Regular cardiac myocyte (primary cell): ENCODE measurements at places on chromosomes 2 and 18. TPM values are rescaled to one million over a fixed set of nuclear protein-coding genes. Genes with fewer than 3 reads are reported as not detected.

The SF3B1 gene
- 152 and 211 TPM in 2 replicates for total RNA-seq

The TLK1 gene
- 12.8 and 17.8 TPM in 2 replicates for total RNA-seq

The FN1 gene
- total RNA-seq: 5,379 and 12,823 TPM in 2 replicates

The CRYBA2 gene
- total RNA-seq: not detected in 2 replicates

The BABAM2 gene
- 11.7 and 16.3 TPM in 2 replicates for total RNA-seq

The TCF7L1 gene
- 1.3 and 2.3 TPM in 2 replicates for total RNA-seq

The RPIA gene
- total RNA-seq: 6.5 and 7.5 TPM in 2 replicates

The NEB gene
- under 0.01 and 0.28 TPM in 2 replicates for total RNA-seq

The MDH1B gene
- 0.38 and 0.56 TPM in 2 replicates for total RNA-seq

The KCNIP3 gene
- 0.77 and 1.4 TPM in 2 replicates for total RNA-seq

The STPG4 gene
- under 0.01 and 0.56 TPM in 2 replicates for total RNA-seq

The CD8B2 gene
- not detected in 2 replicates for total RNA-seq

The HRH4 gene
- under 0.01 and 0.28 TPM in 2 replicates for total RNA-seq

The ESPNL gene
- 0.58 and 5.4 TPM in 2 replicates for total RNA-seq

The PRKAG3 gene
- under 0.01 TPM in 1 of 2 replicates, not detected in the other for total RNA-seq

The TGFBRAP1 gene
- 13.6 and 14.4 TPM in 2 replicates for total RNA-seq

The SCYGR4 gene
- total RNA-seq: not detected in 2 replicates

The RAB17 gene
- 0.19 and 0.56 TPM in 2 replicates for total RNA-seq

The LIMS3 gene
- 1.1 and 1.5 TPM in 2 replicates for total RNA-seq

The GNLY gene
- not detected in 2 replicates for total RNA-seq

The C1QL2 gene
- total RNA-seq: not detected in 2 replicates

The MYO7B gene
- under 0.01 TPM in 2 replicates for total RNA-seq

The UGT1A3 gene
- not detected in 2 replicates for total RNA-seq

The NAB1 gene
- total RNA-seq: 60.2 and 130 TPM in 2 replicates

The NPPC gene
- not detected in 2 replicates for total RNA-seq

The DAW1 gene
- total RNA-seq: 24.2 and 31.6 TPM in 2 replicates

The LTBP1 gene
- 214 and 375 TPM in 2 replicates for total RNA-seq

The GCG gene
- not detected in 2 replicates for total RNA-seq

The HOXD1 gene
- under 0.01 TPM in 1 of 2 replicates, not detected in the other for total RNA-seq

The ABI2 gene
- 28.5 and 41.6 TPM in 2 replicates for total RNA-seq
